CD4-positive, alpha-beta T cell treated with Interleukin-6 at 100 ng/mL for 8 hours (primary cell): ENCODE measurements at places on chromosomes 12 and 14.

- DNase-seq: no peak
Observed at GRCh38 chr12:106897981-106898901, 57.5 kb upstream of the TMEM263 start.

- no peak for DNase-seq
Observed at GRCh38 chr12:81295251-81295650, 217.4 kb downstream of the ACSS3 start.

DNA sequence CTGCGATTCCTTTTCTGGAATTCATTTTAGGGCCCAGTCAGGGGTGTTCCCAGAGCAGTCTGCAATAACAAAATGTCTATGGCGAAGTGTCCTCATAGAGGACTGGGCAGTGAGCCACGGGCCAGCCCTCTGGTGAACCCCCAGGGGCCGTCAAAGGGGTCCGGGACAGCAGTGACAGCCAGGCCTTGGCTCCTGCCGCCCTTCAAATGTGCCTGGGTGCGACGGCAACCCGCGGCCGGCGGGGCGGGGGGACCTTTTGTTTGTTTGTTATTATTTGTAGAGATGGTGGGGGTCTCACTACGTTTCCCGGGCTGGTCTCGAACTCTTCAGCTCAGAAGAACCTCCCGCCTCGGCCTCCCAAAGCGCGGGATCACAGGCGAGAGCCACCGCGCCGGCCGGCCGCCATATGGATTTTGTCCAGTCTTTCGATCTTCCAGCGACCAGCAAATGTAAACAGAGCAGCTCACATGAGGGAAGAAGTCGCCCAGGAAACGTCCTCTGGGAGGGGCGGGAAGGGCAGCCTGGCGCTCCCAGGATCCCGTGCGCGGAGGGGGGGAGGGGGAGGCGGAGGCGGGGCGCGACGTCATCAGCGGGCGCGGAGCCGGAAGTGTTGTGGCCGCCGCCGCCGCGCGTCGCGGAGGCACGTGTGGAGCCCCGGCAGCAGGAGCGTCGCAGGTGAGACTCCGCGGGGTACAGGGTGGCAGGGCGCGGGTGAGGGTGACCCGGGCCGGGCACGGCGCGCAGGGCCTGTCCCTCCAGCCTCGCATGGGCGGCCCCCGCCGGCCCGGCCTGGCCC, at the start of gene TRMT61A:
TSS of gene TRMT61A (plus strand) at position 610 of the 796 bp plus-strand sequence. CDS start 783 bp downstream, outside the sequence.
- DNase-seq: peak; percentile 82

DNA sequence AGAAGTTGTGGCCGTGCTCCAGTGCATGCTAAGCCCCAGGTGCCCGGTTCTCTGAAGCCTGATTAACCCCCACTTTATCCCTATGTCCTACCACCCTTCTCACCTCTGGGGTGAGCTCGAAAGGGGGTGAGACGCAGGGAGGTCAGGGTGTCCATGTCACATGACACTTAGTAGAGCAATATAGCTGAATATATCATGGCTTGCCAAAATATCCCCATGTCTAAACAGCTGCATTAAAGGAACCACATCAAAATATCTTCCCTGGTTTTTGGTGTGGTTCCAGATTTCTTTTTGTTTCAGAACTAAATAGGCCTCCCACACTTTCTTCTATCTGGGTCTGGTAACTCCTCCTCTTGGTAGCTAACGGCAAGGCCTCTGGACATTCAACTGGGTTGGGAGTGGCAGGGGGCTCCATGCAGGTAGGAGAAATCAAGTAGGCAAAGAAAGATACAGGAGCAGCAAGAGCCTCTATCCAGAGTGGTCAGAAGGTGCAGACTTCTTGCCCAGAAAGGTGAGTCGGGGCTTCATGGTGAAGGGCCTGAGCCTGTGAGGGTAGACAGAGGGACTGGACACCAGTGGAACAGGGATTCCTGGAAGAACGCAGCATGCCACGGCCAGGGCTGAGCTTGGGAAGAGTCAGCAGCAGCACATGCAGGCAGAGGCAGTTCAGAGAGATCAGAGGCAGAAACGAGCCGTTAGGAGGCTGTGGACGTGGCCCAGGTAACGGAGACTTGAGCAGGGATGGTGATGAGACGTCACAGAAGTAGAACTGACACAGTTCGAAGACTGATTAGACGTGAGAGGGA, 202.8 kb upstream of the DIO3 start:
- no peak for DNase-seq

- no peak for DNase-seq
Observed at GRCh38 chr14:23112359-23113178, 6.5 kb downstream of the CEBPE start.

GRCh38 chr12:67107751-67108269, 161.3 kb upstream of the CAND1 start:
- no peak for DNase-seq

GRCh38 chr12:40569626-40570179, 122.5 kb upstream of the CNTN1 start:
- DNase-seq: no peak

- no peak for DNase-seq
Observed at GRCh38 chr14:75559451-75560222, 18.8 kb upstream of the FLVCR2 start.

DNA sequence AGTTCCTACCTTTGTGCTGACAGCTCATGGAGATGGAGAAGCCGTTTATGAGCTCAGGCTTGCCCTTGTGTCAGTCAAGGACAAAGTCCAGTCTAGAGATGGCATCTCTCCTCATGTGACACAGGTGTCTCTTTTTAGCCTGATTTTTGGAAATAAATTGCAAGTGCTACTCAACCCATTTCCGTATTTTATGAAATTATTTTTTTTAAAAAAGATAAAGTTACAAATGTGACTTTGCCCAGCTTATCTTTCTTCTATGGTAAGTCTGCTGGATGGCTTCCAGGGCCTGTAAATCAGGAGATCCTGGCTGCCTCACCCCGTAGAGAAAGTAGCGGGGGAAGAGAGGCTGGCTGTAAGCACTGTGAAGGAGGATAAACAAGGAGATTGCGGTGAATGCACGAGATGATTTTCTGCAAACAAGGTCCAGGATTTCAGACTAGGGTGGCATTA, 169.7 kb downstream of the MYRFL start:
- no peak for DNase-seq

DNA sequence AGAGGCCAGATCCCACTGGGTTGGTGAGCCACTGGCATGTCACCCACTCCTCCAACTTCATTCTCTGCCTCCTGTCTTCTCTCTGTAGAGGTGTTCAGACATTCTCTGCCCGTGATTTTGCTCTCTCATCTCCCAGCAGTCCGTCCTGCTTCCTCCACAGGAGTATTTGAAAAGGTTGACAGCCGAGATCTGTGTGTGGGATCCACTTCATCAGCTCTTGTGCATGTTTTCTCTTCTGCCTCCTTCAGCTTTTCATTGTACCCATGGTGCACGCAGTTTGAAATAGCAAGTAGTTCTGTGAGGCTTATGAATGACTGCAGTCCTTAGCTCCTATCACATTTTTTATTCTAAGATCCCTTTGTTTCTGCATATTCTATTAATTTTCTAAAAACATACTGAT, 34.8 kb downstream of the ZC3H14 start:
- no peak for DNase-seq

DNA sequence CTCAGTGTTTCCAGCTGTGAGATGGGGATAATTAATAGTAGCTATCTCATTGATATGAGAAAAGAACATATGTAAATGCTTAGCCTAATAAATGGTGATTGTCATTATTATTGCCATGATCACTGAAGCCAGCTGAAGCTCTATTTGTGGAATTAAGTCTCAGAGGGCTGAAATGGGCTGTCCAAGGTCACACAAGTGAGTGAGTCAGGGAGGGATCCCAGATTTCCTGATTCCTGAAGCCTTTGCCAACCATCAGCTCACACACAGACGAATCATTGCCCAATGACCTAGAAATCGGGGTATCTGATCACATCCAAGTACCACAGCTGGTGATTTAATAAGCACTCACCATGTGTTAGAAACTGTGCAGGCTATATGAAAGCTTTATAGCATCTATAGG, 21.6 kb upstream of the TMEM229B start:
- no peak for DNase-seq

DNA sequence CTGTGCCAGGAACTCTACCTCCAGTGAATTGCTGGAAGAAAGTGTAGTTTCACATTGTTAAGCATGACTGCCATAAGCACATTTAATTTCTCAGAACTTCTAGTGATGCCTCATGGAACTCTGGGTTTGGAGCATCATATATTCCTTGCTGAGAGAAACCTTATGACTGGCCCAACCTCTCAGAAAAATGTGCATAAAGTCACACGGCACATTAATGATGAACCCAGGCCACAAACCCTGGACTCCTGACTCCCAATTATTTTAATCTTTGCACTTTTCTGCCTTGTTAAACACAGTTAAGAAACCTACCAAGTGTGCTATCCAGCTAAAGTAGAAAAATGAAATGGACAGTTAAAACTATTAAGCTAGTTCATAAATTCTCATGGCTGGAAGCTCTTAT, 5.6 kb downstream of the TCP11L2 start:
- no peak for DNase-seq

- DNase-seq: no peak
Observed at GRCh38 chr12:2681450-2682205, 113.1 kb upstream of the FKBP4 start.

GRCh38 chr12:39873065-39873464, 232.8 kb downstream of the SLC2A13 start:
- DNase-seq: no peak

GRCh38 chr12:52649066-52649465, 2.9 kb downstream of the KRT2 start:
- DNase-seq: no peak

DNA sequence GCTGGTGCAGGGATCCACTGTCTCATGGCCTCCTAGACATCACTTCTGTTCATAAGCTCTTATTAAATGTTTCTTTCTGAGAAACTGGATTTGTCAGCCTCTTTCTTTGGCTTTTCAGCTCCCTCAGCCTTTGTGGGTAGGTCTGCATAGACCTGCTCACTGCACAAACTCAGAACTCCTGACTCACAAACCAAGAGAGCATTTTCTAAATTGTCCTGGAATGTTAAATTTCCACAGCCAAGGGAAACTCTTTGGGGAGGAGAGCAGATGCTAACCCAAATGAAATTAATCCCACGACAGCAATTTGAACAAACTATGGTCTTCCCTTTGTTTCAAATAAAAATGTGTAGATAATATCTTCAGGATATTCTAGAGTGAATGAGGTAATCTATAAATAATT, 19.5 kb upstream of the CERS5 start:
- no peak for DNase-seq

DNA sequence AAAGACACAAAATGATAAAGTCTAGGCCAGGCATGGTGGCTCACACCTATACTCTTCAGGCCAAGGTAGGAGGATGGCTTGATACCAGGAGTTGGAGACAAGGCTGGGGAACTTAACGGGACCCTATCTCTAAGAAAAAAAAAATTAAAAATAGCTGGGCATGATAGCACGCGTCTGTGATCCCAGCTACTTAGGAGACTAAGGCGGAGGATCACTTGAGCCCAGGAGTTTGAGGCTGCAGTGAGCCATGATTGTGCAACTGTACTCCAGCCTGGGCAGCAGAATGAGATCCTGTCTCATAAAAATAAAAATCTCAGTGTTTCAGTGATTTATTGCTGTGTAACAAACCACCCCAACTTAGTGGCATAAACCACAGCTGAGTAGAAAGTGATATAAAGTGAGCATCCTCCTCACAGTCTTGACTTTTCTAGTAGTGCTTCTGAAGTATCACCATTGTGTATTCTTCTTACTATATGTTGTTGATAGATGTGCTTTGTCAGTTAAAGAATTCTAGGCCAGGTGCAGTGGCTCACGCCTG, 10.6 kb upstream of the ATF1 start:
- no peak for DNase-seq

- no peak for DNase-seq
Observed at GRCh38 chr14:94306047-94306978, 13.2 kb upstream of the SERPINA10 start.

- peak; percentile 52 for DNase-seq
Observed at GRCh38 chr12:57456145-57456700, 1.1 kb downstream of the INHBE start.

DNA sequence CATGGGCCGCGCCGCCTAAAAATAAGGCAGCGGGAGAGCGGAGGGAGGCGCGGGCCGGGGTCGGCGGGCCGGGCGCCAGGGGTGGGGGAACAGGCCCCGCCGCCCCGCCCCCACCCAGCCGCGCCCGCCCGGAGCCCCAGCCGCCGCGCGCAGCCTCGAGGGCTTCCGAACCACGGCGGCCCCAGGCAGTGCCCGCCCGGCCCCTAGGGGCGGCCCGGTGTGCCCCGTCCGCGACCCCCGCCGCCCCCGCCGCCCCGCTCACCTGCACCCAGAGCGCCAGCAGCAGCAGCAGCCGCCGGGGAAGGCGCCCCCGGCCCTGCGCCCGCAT, 519 bp downstream of the JAG2 start:
- no peak for DNase-seq

DNA sequence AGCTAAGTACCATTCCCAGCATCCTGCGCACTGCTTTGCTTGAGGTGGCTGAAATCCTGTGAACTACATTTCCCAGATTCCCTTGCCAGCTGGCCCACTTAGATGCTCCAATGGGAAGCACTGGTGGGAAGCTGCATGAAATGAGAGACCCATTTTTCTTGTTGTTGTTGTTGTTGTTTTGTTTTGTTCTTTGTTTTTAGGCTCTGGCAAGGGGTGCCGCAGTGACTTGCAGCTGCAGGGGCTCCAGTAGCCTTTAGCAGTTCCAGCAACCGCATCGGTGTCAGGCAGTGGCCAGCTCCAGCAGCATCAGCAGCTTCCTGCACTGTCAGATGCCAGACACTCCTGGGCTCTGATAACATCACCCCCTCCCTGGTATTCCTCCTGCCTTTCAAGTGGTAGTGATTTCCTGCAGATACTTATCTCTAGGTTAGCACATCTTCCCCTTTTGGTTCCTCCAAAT, 8.8 kb upstream of the EGLN3 start:
- DNase-seq: no peak

GRCh38 chr14:95525999-95526398, 8.9 kb upstream of the GLRX5 start:
- no peak for DNase-seq

- DNase-seq: no peak
Observed at GRCh38 chr14:57161583-57162234, 107.0 kb downstream of the EXOC5 start.

DNA sequence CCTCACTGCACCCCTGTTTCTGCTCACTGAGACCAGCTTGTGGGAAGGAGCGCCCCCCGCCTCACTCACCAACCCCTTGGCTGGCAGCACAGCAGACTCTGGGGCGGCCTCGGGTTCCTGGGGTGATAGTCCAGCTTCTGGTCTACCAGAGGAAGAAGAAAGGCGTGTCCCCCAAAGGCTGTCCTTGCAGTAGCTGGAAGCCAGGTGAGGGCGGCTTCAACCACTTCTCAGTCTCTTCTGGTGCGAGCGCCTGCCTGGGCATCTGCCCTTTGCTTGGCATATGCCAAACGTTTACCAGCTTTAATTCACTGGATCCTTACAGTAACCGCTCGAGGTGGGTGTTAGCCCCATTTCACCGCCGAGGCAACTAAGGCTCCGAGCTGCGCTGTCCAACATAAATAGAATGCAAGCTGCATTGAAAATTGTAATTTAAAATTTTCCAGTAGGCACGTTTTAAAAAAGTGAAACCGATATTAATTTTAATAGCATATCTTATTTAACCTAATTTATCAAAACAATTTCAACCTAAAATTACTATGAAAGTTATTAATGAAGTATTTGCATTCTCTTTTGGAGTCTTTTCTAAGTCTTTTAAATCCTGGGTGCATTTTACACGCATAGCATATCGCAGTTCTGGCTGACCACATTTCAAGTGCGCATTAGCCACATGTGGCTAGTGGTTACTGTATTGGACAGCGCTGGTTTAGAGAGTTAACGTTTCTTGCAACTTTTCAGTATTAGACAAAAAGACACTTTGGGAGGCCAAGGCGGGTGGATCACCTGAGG, 872 bp downstream of the FAM177A1 start:
- peak; percentile 43 for DNase-seq
